Effector CD8-positive, alpha-beta T cell (primary cell): ENCODE measurements at places on chromosomes 2 and 18.

GRCh38 chr2:163812926-163813520, 77.2 kb upstream of the FIGN start:
- DNase-seq = no peak

DNA sequence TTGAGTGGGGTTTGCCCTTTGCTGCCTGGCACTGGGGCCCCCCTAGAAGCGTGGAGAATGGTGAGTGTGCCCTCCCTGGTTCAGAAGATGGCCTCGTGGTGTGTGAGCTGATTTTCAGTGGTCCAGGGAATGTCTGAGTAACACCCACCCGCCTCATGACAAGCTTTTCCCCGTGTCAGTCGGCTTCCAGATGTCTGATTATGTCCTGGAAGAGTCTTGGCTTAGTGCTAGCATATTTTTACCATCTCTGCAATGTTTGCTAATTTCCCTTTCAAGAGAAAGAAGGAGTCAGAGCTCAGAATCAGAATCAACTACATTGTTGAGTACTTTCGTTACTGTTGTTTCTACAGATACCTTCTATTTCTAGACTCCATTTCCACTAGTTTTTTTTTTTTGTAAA, 214.7 kb downstream of the SEPTIN10 start:
- DNase-seq = no peak

- no peak for DNase-seq
Measured at GRCh38 chr2:230330725-230331124, 3.7 kb downstream of the SP140L start.

DNA sequence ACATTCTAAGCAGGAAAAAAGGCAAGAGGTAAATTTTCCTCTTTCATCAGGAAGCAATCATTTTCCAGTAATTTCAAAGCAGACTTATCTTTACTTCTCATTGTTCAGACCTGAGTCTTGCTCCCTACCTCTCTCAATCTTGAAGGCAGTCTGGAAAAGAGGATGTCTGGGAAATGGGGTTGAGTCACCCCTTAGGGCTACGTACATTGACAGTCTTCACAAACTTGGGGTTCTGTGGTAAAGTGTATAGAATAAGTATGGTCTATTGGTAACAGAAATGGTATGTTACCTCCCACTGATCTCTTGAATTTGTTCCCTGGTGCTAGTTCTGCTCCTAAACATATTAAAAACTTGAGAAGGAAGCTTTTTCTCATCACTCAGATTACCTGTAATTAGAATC, 361.3 kb downstream of the SS18 start:
- DNase-seq = no peak

DNA sequence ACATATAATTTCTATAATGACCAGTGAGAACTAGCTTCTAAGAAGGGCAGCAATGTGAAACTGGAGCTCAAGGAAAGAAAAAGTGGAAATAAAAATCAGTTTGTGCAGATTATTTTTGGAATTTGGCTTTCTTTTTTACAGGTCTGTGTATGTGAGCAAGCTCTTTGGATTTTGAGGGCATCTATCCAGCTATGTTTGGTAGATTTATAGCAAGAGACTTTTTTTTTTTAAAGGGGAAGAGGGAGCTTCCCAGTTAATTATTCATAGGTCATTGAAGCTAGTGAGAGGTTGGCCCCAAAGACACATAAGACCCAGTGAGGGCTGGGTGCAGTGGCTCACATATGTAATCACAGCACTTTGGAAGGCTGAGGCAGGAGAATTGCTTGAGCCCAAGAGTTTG, 24.0 kb upstream of the COLEC12 start:
- DNase-seq = no peak

DNA sequence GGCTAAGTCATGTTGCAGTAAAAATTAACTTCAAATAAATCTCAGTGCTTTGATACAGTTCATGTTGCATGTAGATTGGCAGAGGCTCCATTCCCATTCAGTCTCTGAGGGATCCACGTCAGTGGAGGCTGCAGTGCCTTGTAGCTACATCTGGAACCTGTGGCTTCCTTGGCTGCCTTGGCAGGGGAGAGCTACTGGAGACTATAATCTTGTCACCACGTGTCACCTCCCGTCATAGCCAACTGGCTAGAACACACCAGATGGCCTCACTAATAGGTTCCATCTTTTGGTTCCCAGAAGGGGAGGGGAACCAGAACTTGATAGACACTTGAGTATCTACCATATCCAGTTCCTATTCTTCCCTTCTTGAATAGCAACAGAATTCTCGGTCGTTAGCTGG, 28.4 kb downstream of the E2F6 start:
- no peak for DNase-seq

- no peak for DNase-seq
Measured at GRCh38 chr2:33059471-33060156, 112.9 kb downstream of the LTBP1 start.

GRCh38 chr2:95300450-95300849, 3.3 kb downstream of the KCNIP3 start:
- no peak for DNase-seq

DNA sequence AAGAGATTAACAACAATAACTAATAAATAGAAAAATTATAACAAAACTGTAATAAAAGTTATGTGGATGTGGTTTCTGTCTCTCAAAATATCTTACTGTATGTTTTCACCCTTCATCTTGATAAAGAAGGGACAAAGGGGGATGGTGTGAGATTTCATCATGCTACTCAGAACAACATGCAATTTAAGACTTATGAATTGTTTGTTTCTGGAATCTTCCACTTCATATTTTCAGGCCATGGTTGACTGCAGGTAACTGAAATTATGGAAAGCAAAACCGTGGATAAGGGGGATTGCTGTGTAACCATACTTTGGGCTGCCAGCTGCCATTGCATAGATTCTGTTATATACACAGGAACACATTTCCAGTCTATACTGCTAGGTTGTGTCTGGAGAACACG, 45.6 kb downstream of the NEB start:
- no peak for DNase-seq

DNA sequence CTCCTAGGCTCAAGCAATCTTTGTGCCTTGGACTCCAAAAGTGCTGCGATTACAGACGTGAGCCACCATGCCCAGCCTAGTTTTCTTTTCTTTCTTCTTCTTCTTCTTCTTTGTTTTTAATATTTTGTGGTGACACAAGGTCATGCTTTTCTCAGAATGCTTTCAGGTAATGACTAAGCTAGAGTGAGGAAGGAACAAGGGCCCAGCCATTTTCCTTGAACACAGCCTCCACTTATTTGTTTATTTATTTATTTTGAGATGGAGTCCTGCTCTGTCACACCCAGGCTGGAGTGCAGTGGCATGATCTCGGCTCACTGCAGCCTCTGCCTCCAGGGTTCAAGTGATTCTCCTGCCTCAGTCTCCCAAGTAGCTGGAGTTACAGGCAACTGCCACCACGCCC, 74.3 kb upstream of the ST3GAL5 start:
- no peak for DNase-seq

DNA sequence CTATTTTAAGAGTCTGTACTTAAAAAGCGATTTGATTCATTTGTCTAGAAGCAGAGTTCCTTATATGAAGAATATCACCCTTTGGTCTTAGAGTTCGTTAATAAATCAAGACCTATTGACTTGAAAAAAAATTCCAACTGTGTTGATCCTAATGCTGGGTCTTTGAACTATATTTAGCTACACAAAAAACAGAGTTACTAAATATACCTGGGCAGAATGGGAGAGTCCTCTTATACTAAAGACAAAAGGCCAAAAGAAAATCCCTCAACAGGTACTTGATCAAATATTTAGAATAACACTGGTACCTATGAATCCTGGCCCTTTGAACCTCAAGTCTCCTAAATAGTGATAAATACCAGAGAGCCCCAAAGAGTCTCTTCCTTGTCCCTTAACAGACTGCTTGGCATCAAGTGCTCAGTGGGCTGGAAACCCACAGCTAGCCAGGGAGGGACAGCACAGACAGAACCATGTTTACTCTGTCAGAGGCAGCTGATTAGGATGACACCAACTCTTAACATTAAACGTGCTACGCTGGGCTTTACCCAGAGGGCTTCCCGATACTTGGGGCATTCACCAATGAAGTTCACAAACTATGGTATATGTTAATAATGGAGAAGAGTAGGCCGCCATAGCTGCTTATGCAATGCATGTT, 95.1 kb downstream of the FIGN start:
- no peak for DNase-seq

DNA sequence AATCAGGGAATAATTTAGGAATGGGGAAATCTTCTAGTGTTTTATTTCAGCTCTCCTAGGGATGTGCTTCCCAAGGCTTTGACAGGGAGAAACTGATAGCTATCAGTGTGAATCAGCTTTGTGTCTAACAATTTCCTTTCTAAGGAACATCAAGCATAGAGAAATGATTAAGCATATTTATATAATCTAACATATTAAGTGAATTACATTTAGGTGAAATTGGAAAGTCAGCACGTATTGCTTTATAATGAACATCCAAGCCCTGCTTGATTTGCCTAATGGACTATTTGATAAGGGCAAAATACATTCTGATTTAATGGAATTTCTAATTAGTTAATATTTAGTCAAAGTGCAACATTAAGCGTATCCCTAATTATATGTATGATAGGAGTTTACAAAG, 19.5 kb upstream of the TSPYL6 start:
- DNase-seq = no peak

DNA sequence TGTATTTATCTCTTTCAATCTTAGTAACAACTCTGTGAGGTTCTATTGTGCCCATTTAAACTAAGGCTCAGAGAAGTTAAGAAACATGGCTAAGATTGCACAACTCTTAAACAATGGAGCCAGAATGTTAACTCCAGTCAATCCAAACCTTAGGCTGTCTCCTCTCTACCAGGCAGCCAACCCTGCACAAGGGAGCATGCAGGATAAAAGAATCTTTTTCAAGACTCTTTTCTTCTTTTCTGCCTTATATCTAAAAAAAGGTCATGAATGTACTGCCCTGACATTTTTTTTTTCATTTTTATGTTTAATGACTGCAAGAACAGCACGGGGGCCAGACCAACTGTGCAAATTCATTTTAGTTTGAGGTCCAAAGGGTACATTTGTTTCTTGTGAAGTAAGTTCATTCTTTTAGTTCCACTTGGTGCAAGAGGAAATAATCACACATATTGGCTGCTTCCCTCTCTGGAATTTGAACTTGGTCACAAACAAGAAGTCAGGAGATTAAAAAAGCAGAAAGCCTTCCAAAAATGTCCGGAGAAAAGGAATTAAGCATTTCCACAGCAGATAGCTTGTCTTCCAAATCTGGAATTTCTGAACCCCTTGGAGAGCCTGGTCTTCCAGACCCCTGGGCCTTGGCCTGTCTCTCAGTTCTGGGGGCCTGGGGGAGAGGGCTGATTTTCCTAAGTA, 96.0 kb upstream of the RIOK3 start:
- no peak for DNase-seq

GRCh38 chr2:121686218-121686617, 37.0 kb upstream of the CLASP1 start:
- no peak for DNase-seq

- no peak for DNase-seq
Measured at GRCh38 chr18:48889981-48890762, 60.6 kb downstream of the SMAD7 start.

DNA sequence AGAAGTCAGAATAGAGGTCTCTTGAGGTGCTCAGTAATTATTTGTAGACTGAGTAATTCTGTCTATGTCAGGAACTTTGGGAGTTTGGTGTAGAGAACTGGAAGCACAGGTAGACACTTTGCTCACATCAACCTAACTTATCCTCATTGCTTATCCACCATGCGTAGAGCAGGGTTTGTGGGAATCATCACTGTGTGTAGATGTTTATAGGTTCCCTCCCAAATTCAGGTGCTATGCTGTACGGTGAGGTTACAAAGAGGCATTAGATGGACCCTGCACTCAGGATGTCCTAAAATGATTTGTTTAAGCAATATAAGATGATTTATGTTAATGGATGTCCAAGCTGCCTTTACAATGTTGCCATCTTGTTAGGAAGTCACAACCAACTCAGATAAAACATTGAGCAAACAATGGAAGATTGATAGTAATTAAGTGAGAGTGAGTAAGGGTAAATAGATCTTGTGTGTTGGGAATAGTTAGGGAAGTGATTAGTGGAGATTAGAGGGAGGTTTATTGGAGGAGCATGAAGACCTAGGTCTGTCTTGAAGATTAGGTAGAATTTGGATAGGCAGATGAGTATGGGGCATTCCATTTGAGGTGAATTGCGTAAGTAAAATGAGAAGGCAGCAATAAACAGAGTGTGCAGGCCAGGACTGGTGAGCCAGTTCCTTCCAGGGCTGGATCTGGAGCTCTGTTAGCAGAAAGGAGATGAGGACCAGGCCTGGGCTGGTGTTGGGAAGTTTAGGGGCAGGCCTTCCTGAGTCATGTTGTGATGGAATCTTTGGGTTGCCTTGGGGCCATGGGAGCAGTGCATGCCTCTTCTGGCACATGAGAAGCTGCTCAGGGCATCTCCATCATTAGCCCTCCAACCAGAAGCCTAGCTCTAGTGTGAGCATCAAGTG, 12.1 kb downstream of the EPAS1 start:
- DNase-seq = no peak

DNA sequence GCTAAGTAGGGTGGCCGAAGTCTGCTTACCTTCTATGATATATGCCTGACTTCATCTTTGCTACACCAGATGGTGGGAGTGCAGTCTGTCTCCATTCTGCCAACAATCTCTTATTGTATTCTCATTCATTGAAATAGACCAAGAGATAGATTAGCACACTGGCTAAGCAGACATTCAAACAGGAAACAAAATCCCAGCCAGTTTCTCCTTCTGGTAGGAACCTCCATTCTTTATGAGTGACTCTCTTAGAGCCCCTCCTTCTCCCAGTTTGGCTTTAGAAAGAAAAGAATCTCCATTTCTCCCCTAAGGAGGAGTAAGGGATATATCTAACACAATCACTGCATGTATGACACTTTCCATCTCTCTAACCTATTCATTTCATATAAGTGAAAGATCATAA, 118.9 kb upstream of the COL5A2 start:
- DNase-seq = no peak

DNA sequence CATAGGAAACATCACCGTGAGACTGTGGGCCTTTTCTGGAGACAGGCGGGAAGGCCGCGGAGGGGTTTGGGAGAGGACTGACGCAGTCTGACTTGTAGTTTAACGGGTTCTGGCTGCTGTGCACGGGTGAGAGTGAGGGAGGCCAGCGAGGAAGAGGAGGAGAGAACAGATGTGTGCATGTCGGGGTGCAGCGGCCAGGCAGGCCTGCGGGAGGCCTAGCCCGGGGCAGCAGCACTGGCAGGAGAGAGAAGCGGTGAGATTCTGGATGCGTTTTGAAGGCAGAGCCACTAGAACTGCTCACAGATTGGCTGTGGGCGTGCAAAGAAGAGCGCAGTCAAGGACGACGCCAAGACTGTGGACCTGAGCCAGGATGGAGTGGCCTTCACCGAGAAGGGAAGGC, 53.9 kb downstream of the PTGR3 start:
- DNase-seq = no peak
